ENCODE measurements at places on chromosomes 3 and 15.

DNA sequence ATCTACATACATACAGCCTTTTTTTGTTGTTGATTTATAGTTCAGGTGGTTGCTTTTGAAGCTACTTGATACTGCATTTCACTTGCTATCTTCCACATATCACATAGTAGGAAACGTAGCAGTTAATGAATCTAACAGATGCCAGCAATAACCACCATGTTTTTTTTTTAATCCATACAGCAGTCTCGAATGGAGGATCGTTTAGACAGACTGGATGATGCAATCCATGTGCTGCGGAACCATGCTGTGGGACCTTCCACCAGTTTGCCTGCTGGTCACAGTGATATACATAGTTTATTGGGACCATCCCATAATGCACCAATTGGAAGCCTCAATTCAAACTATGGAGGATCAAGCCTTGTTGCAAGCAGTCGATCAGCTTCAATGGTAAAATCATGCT is 123.2 kb upstream of the CGNL1 start:
- DNase-seq = no peak

GRCh38 chr15:74203914-74204431 is 1.4 kb upstream of the STRA6 start:
- peak; percentile 87 for DNase-seq

DNA sequence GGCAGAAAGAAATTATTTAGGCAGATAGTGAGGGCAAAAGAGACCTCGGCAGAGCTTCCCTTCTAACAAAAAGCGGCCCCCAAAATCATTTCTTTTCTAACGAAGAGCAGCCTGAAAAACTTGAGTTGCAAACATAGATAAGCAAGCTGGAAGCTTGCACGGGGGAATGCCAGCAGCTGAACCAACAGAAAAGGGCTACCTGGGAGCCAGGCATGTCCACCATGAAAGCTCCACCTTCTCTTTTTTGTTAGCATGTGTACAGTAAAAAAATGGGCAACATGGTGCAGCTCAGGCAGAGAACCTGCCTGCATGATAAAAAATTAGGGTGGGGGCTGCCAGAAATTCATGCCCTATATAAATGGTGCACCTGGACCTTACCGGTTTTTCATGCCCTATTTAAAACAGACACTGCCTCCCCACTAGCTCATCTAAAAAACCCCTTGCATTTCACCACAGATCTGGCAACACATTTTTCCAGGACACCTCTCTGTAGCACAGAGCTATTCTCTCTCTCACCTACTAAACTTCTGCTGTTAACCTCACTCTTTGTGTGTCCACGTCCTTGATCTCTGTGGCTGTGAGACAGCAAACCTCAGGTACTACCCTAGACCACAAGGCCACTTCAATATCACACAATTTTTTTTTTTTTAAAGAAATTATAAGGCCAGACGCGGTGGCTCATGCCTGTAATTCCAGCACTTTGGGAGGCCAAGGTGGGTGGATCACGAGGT is 18.7 kb downstream of the SLC33A1 start:
- no peak for DNase-seq

DNA sequence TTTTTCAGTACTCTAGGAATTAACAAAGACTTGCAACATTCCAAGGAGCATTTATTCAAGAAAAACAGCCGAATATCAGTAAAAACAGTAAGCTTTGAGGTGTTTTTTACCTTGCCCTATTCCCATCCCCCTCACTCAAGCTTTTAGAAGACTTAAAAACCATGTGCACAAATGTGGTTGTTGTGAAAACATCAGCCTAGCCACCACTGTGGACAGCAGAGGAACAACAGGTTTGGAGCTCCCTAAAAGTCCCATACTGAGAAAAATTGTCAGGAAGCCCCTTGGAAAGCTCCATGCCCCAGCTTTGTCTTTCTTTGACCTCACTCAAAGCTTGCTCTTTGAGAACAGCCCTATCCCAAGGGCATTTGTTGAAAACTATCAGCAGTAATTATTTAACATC is 34.7 kb upstream of the RSL24D1 start:
- no peak for DNase-seq

DNA sequence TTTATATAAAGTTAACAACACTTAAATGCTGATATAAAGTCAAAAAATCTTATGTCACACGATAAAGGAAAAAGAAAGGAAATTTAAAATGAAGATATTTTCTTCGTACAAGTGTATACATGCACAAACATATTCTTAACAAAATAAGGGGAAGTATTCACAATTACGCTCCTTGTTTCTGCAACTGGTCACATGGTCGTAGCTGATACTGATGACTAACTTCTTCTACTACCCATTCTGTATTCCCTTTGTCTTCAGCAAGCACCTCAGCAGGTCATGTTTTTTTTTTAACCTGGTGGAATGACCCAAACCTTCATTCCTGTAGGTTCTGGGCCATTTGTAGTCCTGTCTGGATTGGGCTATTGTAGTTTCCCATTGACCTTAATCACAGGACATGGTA is 30.0 kb upstream of the CMTM8 start:
- DNase-seq = no peak

DNA sequence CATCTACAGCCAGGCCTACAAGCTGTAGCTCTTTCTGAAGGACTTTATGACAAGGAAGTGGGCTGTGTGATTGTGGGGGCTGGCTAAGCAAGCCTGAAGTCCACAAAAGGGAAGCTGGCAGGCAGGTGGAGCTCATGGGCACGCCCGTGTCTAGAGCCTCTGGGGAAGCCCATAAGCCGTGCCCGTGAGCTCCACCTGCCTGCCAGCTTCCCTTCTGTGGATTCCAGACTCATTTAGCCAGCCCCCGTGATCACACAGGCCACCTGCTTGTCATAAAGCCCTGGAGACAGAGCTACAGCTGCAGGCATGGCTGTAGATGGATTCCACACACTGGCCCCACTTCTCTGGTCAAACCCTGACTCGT is 15.2 kb downstream of the EFCC1 start:
- no peak for DNase-seq

DNA sequence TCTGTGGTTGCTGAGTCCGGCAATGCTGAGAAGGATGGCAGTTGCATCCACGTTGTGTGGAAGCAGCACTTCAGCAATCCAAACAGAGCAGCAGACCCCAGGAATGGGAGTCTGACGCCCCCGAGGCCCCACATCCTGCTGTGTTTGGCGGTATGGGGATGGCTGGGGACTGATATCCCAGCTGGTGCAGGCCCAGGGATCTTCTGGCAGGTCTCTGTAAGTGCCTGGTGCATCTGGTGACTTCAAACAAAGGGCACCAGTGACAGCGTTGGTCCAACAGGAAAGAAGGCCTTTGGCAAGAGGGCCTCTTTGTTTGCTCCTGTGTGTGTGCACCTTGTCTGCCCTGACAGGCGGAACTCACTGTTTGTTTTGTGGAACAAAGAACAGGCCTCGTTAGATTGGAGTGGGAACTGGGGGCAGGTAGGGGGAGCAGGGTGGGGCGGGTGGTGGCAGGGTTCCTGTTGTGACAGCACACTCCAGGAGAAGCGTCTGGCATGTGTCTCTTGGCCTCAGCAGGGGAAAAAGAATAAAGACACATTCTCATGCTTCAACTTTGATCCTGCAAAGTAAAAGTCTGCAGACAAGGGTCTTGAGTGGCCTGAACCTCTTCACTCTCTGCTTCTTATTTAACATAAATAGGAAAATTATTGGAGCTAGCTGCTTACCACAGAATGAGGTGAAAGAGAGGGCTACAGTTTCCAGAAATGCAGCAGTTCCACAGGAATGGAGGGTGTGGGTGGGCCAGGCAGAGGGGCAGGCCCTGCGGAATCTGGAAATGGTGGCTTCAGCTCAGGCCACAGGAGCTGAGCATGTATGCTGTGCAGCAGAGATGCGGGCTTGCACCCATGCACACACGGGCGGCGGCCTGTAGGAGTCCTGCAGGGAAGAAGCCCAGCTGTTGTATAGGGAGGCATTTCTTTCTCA is 94.5 kb upstream of the MYZAP start:
- DNase-seq = no peak

GRCh38 chr3:124601190-124601589 is 129.1 kb upstream of the UMPS start:
- DNase-seq = no peak

GRCh38 chr3:177338697-177339219 is 141.5 kb upstream of the TBL1XR1 start:
- DNase-seq = peak; percentile 35

DNA sequence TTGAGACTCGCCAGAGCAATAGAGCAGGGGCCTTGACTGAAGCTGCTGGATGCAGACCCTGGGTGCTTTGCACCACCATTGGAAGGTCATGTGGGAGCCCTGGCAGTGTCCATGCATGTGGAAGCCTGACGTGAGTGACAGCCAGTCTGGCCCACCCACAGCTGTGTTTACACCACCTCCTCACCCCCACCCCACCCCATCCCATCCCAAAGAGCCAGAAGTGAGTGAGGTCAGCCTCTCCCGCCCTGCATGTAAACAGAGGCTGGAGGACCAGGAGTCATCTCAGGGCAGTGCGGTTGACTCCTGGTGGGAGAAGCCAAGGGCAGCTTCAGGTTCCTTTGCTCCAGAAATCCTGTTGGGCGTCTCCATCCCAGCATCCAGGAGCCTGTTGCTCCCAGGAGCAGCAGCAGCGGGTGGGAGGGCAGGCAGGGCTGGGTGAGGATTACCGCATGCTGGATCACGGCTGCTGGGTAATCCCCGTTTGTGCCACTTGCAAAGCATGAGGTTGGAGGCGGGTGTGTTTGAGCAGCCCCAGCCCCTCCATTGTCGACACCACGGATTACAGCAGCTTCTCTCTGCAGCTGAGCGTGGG is 44.6 kb downstream of the CORO2B start:
- no peak for DNase-seq

DNA sequence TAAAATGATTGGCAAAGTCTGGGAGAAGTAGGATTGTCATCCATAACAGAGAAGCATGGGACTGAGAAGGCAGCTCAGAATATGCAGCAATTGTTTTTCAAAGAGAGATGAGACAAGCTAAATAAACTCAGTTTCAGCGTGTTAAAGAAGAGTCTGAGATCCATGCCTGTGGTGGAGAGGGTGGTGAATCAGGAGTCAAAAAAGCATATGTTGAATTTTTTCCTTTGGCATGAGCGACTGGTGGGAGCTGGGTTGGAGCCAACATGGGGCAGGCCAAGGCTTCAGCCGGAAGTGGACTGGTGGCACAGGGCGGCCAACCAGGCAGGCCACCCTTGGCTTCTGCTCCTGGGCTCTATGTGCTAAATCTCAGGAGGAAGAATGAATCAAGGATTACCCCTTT is 102.0 kb downstream of the SST start:
- DNase-seq = no peak

DNA sequence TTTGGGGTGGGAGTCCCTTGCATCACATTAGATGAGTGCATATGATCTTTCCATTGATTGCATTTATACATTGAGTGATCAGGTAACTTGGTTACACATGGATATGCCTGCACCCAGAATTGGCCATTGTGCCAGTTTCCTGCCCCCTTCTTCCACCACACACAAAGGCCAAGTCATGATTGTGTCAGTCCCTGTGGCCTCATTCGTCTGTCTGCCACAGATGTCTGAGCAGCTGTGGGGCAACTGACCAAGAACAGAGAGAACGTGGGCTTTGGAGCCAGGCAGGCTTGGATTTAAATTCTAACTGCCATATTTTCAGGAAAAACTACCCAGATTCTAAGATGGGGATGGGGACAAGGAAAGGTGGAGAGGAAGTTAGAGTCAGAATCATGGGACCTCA is 27.0 kb downstream of the CCNL1 start:
- no peak for DNase-seq

DNA sequence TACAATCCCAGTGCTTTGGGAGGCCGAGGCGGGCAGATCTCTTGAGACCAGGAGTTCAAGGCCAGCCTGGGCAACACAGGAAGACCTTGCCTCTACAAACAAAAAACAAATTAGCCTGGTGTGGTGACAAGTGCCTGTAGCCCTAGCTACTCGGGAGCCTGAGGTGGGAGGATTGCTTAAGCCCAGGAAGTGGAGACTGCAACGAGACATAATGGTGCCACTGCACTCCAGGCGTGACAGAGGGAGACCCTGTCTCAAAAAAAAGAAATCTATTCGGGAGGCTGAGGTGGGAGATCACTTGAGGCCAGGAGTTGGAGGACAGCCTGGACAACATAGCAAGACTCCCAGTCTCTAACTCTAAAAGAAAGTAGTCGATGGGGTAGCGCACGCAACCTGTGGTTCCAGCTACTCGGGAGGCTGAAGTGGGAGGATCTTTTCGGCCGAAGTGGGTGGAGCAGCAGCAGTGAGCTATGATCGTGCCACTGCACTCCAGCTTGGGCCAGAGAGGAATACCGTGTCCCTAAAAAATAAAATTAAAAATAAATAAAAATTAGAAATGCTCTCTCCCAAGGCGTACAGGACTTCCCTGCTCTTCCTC is 775 bp downstream of the C3orf33 start:
- DNase-seq = peak; percentile 21

GRCh38 chr15:96246057-96246456 is 84.4 kb upstream of the NR2F2 start:
- DNase-seq = no peak

Measured in fibroblast of skin of right biceps (primary cell).